Activated T-helper 17 cell treated with anti-CD3 and anti-CD28 coated beads, Interleukin-2, amount 50 U/mL, for 72 hours (primary cell): ENCODE measurements at places on chromosomes 5 and 9.
A peak's percentile ranks its signal among the peaks of the same experiment; 100 is the strongest.

GRCh38 chr9:116604251-116604650, 82.9 kb upstream of the TRIM32 start:
- ATAC-seq, result no peak

DNA sequence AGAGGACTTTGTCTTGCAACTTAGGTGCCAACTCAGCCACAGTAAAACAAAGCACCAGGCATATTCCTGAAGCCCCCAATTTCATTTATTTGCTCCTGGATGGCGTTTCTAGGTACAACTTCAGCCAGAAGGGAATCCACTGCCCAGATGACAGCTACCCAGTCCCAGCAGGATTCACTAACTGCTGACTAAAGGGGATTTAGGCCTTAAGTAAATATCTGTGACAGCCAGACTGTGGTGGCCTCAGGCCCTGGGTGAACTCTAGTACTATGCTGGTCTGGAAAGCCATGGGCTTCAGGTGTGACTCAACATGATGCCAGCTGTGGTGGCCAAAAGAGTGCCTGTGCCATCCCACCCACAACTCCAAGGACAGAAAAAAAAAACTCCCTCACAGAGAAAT, 396.1 kb upstream of the CCNG1 start:
- no peak for ATAC-seq

- no peak for ATAC-seq
Measured at GRCh38 chr5:887947-888637, 4.5 kb downstream of the BRD9 start.

DNA sequence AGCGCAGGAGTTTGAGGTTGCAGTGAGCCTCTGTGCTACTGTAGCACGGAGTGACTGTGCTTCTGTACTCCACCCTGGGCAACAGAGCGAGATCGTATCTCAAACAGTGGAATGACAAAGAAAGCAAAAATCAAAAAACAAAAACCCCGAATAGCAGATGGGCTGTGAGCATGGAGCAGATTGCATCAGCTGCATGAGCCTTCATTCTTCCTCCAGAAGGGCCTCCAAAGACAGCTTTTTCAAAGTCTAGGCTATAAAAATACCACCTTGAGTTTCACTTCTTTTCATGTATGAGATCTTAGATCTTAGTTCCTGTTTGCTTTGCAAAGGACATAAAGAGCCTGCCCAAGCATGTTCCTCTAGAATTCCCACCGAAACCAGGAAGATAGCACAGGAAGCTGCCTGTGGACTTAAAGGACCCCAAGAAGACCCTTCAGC, 15.0 kb upstream of the HSPB3 start:
- no peak for ATAC-seq

DNA sequence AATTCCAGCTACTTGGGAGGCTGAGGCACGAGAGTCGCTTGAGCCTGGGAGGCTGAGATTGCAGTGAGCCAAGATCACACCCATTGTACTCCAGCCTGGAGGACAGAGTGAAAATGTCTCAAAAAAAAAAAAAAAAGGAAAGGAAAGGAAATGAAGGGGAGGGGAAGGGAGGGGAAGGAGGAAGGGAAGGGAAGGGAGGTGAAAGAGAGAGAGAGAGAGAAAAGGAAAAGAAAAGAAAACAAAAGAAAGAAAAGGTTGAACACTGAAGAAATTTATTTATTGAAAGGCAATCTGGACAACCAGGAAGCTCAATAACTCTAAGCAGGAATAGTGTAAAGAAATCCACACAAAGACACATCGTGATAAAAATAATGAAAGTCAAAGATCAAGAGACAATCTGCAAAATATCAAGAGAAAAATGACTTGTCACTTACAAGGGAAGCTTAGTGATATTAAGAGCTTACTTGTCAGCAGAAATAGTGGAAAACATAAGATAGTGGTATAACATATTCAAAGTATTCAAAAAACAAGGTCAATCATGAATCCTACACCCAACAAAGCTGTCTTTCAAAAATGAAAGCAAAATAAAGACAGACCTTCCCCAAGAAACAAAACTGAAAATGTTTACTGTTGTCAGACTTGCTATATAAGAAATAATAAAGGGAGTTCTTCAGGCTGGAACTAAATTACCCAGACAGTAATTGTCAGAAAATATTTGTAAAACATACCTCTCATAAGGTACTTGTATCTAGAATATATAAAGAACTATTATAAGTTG, 10.9 kb upstream of the RIMOC1 start:
- ATAC-seq, result peak; percentile 37

DNA sequence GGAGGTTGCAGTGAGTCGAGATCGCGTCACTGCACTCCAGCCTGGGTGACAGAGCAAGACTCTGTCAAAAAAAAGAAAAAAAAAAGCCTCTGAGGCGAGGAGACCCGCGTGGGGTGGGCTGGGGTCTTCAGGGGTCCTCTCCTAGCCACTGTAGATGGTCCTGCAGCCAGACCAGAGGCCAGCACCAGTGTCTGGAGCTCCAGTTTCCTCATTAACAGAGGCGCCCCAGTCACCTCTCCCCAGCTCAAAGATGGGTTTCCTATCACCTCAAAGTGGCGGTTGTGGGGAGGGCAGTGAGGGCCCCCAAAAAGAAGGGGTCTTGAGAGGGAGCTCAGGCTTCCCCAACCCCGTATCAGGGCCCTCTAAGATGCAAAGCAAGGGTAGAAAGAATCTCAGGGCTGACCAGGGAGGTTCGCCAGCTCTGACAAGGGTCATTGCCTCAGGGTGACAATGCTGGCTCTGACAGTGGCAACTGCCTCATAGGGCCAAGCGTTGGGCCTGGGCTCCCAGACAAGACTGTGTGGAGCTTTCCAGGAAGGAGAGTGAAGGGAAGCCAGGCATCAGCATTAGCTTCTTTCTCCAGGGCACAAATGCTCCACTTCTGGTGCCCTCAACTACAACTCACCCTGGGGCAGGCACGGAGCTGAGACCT, 15.0 kb downstream of the STK10 start:
- no peak for ATAC-seq

GRCh38 chr5:149886692-149887470, 57.7 kb downstream of the PDE6A start:
- ATAC-seq, result no peak
